ENCODE measurements at places on chromosomes 12 and 14. TPM values are rescaled to one million over a fixed set of nuclear protein-coding genes. Genes with fewer than 3 reads are reported as not detected.

NPFF gene
- not detected for total RNA-seq

DNA sequence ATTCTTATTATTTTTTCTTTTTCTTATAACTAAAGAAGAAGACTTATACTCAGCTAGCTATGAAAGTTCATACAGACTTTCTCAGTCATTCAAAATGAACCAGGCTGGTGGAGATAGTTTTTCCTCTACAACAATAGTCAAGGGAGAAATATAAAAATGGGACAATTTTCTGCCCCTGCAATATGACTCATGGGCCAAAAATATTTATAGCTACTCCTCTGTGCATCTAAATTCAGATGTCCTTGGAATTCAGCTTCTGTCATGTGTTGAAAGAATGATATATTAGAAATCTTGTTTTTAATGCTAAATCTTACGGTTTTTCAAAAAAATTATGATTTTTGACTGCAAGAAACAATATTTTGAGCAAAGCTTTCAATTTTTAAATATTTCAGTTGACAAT lies 237.2 kb upstream of the SYT10 start:
- DNase-seq = no peak

DNA sequence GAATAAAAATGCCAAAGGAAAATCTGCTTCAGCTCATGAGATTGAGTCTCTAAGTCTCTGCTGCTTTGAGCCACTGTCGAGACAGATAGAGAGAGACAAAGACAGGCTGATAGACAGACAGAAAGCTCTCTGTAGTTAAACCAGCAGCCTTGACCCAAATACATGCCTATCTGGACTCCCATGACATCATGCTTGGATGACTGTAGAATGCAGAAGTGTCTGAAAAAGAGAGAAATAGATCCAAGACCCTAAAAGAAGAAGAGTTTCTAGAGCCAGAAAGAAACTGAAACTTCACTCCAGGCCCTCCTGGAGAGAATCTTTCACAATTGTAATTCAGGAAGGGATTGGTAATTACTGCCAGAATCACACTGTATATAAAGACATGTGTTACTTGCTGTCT lies 122.6 kb upstream of the PLXNC1 start:
- DNase-seq = peak; percentile 45

DNA sequence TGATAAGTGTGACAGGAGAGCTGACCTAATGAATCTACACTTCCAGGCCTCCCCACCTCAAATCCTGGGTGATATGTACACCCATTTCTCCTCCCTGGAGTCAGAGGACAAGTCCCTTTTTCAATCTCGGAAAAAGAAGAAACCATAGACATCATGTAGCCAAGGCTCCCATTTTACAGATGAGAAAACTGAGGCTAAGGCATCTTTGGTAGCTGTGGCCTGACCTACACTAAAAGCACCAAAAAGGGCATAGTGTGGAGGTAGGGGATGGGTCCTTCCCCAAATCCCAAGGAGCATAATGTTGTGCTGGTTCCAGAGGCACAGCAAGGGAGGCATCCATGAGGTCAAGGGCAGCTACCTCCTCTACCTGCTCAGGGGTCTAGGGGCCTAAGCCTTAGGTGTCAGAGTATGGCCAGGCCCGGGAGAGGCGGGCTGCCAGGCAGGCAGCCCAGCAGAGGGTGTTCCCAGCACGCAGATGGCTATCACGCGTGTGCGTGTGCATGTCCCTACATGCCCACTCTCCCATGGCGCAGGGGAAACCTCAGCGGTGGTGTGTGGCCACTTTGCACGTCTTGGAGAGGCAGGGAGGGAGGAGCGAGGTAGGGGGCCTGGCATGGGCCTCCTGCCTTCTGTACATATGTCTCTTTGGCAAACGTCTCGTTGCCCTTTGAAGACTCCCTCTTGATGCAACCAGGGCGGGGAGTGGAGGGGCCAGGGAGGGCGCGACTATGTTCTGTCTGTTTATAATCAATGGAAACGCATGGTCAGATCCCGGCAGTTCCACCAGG lies 2.5 kb downstream of the PGF start:
- DNase-seq = no peak

GRCh38 chr14:77640756-77641533 lies 24.5 kb upstream of the SPTLC2 start:
- DNase-seq = no peak

DNA sequence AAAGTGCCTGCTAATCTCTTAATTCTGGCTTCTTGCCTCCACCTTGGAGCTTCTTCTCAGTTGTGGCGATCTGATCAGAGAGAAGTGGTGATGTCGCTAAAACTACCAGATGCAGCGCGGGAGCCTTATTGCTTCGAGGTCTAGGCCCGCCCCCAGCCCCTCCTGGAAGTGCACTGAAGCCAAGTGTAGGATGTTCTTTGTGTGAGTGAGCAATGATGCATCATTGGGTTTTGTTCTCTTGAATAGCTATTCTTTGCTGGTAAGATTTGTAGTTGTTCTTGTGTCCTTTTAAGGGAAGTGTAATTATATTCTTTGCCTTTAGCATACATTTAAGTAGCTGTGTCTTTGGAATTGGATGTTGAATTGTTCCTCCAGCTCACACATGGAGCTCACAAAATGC lies 35.8 kb downstream of the MTHFD1 start:
- no peak for DNase-seq

- DNase-seq = no peak
Measured at GRCh38 chr12:43336962-43337555, 214.9 kb downstream of the ADAMTS20 start.

DNA sequence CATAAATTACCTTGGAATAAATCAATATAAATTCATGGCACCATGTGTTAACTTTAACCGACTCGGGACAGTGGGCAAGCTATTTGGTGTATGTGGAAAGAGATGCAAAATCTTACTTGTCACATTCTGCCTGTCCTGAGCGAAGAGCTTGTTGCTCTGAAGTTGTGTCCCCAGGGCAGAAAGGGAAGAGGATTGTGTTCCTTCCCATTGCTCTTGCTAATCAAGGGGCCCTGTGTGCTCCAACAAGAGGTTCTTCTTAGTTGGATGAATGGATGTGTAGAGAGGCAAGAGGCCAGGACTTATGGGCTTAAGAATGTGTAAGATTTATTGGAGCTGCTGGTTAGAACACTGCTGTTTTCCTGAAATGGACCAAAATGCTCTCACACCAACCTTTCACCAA lies 36.5 kb upstream of the FRS2 start:
- no peak for DNase-seq

GRCh38 chr14:95503365-95504134 lies 12.9 kb downstream of the SYNE3 start:
- DNase-seq = no peak

DNA sequence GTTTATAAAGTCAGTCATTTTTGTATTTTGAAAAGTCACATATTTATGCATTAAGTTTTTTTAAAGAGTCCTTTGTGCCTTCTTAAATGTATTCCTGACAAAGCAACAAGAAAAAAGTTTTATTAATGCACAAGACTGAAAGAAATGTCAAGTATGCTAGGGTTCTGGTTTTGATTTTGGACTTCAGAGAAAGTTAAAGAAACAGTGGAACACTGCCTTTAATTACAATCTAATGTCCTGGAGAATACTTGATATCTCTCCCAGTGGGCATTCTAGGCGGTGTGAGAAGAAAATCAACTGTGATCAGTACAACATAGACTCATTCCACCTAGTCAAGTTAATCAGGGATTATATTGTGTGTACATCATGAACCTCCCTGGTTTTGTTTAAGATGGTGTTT lies 49.9 kb downstream of the PRICKLE1 start:
- DNase-seq = no peak
